ENCODE measurements at places on chromosomes 13 and 19. TPM values are rescaled to one million over a fixed set of nuclear protein-coding genes. Genes with fewer than 3 reads are reported as not detected.

PGLYRP2 gene
- total RNA-seq = not detected

LILRB3 gene
- 5.1 TPM for total RNA-seq

ZNF836 gene
- total RNA-seq = 26.2 TPM

ZNF222 gene
- 9.4 TPM for total RNA-seq

DACH1 gene
- total RNA-seq = 9.9 TPM

IGFL2 gene
- 0.10 TPM for total RNA-seq

BCKDHA gene
- total RNA-seq = 30.0 TPM

SHISA2 gene
- total RNA-seq = 8.5 TPM

PTH2 gene
- not detected for total RNA-seq

ARGLU1 gene
- total RNA-seq = 150 TPM

S1PR4 gene
- 0.88 TPM for total RNA-seq

DIRAS1 gene
- 16.8 TPM for total RNA-seq

ASPDH gene
- total RNA-seq = 1.6 TPM

KLC3 gene
- 0.17 TPM for total RNA-seq

GJB6 gene
- 598 TPM for total RNA-seq

ATXN8OS gene
- total RNA-seq = 0.88 TPM

DNMT1 gene
- total RNA-seq = 39.9 TPM

NOTCH3 gene
- total RNA-seq = 38.2 TPM

ZNF682 gene
- total RNA-seq = 10.2 TPM

FPR3 gene
- 2.6 TPM for total RNA-seq

KIR2DL3 gene
- not detected for total RNA-seq

ACER1 gene
- 0.11 TPM for total RNA-seq

SHC2 gene
- total RNA-seq = 15.5 TPM

THAP8 gene
- total RNA-seq = 3.1 TPM

KL gene
- 2.9 TPM for total RNA-seq

ELSPBP1 gene
- not detected for total RNA-seq

TIMM50 gene
- total RNA-seq = 48.4 TPM

ZNF554 gene
- 10.0 TPM for total RNA-seq

HSH2D gene
- 0.79 TPM for total RNA-seq
